ENCODE measurements at places on chromosomes 4 and X.

DNA sequence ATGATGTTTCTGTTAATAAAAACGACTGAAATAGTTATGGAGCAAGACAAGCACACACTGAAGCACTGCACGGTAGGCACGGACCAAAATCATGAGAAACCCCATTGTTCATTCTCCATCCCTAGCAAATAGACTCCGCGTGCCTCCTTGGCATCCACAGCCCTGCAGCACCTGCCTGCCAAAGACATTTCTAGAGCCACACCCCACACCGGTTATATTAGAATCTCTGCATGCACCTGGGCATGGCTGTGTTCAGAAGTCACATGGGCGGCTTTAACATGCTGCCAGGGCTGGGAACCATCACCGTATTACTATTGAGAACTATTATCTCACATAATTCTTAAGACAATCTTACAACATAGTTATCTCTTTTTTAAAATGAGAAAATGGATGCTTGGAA lies 5.9 kb downstream of the PDLIM3 start:
- DNase-seq, result no peak

- no peak for DNase-seq
Measured at GRCh38 chr4:20645236-20645635, 55.0 kb upstream of the PACRGL start.

DNA sequence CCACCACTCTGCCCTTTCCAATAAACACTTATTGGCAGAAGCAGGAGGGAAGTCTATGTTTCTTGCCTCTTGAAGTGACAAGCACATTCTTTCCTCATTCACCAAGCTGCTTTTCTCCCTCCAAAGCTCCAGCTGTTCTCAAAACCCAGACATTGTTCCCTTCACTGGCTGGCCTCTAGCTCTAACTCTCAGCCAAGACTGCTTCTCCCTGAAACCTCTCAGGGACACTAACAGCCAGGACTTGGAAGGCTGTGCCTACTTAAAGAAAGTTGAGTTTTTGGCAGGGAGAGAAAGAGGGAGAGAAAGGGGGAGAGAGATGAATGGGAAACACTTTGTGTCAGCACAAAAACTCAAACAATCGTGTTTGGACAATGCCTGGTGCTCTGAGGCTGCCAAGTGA lies 99.5 kb downstream of the COX18 start:
- DNase-seq, result no peak

GRCh38 chr4:17941731-17942130 lies 79.8 kb downstream of the LCORL start:
- DNase-seq, result no peak

- no peak for DNase-seq
Measured at GRCh38 chr4:25113915-25114904, 46.0 kb downstream of the SEPSECS start.

GRCh38 chrX:65596270-65597034 lies 61.9 kb upstream of the LAS1L start:
- peak; percentile 33 for DNase-seq

DNA sequence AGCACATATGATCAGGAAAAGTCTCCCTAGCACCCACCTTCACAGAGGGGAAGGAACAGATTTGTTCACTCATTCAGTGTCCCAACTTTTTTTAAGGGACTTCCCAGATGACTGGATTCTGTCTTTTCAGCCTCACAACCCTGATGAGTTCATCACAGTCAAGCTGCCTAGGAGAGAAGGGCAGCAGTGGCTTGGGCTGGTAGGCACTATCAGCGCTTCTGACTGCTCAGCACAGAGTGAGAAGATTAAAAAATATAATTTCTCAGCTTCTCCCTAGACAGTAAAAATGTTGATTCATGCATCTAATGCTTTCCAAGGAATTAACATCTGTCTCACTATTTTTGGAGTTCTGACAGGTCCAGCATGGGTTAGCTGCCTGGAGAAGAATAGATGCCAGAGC lies 328.2 kb downstream of the DTHD1 start:
- DNase-seq, result no peak

DNA sequence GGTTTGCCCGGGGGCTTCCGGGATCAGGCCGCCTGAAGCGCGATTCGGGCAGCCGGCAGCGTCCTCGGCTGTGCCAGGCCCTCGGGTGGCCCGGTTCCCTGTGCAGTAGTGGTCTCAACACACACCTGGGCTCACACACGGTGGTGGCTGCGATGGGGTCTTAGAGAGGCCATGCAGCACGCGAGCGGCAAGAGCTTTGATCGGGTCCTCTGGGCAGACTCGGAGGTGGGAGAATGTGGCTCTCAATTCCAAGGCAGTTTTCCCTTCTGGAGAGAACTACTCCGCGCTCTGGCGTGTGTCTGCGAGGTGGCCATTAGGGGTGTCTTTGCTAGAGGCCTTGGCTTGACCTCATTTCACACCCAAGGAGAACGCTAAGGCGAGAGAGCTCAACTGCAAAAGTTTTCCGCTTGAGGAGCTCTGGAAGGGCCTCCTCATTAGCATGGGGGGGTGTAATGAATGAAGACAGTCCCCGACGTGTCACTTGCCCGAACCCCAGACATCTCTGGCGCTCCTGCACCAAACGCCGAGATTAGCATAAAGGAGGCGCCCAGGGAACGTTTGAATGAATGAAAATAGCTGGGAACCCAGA lies 771 bp upstream of the RBPJ start:
- no peak for DNase-seq

DNA sequence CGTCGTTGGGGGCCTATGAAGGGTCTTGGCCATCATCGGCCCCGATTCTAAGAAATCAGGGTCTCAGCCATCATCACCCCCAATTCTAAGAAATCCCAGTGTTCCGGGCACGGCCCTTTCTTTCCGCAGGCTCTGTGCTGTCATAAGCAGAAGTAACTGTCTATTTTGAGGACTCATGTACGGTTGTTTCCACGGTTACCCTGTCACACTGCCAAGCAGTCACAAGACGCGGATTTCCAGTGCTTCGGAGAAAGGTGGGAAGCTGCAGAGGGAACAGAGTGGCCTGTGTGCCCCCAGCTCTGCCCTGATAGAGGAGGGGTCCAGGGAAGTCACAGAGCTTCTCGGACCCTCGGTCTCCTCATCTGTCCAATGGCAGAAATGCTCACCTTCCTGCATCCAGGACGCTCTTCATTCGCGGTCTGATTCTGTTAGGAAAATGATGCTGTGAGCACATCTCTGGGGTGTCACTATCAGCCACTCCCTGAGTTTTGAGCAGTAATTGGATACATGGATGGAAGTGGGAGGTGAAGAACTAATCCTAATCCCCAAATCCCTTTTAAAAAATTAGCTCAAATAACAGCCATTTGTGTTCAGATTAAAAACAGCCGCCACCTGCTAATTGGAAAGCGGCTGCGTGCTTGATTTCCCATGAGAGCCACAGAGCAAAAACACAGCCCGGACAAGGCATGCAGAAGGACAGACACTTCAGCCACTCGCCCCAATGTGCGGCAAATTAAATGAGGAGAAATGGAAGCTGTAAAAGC lies 73.1 kb downstream of the WFS1 start:
- no peak for DNase-seq

- no peak for DNase-seq
Measured at GRCh38 chr4:7571701-7572100, 137.0 kb upstream of the PSAPL1 start.

- no peak for DNase-seq
Measured at GRCh38 chr4:34176609-34177008, 2067.7 kb downstream of the ARAP2 start.

GRCh38 chr4:151310124-151310728 lies 15.2 kb downstream of the SH3D19 start:
- no peak for DNase-seq

- no peak for DNase-seq
Measured at GRCh38 chrX:10360116-10360515, 203.3 kb downstream of the CLCN4 start.

DNA sequence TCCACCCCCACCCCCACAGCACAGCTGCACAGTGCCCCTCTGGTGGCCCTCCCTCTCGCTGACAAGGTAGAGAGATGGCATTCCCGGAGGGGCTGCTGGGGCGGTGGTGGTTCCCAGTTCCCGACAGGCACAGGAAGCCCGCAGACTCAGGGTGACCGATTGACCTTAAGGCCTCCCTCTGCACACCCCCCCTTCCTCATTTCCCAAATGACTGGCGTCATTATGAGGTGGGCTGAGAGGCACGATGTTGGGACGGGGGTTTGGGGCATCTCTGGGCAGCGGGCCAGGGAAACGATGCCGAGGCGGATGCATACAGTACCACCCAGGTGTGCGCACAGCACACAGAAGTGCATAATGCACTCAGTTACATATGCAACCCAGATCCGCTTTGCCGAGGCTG lies 3.5 kb upstream of the TIMP1 start:
- no peak for DNase-seq

DNA sequence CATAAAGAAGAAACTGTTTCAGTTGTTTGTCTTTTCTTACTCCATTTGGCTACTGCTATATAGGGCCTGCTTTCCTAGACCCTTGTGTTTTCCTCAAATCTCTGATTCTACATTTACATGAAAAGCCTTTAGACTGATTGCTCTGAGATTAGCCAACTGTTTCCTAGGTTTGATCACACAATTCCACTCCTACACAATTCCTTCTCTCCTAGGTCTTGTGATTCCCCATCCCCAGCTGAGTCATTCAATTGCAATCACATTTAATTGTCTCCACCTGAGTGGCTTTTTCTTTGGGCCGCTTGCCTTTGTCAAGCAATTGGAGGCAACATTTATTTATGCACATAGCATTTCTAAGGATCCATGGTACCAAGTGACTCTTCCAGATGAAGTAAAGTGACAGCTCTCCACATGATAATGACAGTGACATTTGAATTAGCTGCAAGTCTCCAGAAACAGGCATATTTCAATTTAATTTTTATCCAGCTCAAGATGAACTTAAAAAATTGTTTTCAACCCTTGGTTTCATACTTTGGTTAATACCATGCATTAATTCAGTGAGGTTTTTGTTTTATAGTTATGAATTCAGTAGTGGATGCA lies 35.8 kb downstream of the ATXN3L start:
- no peak for DNase-seq

- no peak for DNase-seq
Measured at GRCh38 chr4:147963839-147964238, 232.0 kb downstream of the ARHGAP10 start.

DNA sequence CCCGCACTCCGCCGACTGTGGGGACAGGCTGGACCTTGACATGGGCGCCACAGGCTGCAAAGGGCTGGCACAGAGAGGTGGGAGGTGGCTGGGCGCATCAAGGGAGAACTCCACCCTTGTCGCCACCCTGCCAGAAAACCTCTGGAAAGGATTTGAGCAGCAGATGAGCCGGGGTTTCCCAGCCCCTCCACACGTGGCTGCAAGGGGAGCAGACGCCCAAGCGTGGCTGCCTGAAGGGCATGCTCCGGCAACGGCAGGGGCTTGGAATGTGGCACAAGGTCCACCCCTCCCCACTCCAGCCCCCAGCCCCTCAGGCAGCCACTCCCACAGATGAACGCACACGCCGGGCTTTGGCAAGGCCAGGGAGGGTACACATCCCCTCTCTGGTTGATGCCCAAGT lies 4.6 kb downstream of the BGN start:
- no peak for DNase-seq

GRCh38 chr4:67658302-67658701 lies 42.7 kb downstream of the UBA6 start:
- DNase-seq, result no peak

GRCh38 chr4:74904509-74905065 lies 28.3 kb upstream of the PARM1 start:
- no peak for DNase-seq

GRCh38 chrX:130347321-130347720 lies 7.6 kb downstream of the SLC25A14 start:
- DNase-seq, result no peak

- DNase-seq, result no peak
Measured at GRCh38 chr4:53704329-53704728, 113.0 kb upstream of the LNX1 start.

DNA sequence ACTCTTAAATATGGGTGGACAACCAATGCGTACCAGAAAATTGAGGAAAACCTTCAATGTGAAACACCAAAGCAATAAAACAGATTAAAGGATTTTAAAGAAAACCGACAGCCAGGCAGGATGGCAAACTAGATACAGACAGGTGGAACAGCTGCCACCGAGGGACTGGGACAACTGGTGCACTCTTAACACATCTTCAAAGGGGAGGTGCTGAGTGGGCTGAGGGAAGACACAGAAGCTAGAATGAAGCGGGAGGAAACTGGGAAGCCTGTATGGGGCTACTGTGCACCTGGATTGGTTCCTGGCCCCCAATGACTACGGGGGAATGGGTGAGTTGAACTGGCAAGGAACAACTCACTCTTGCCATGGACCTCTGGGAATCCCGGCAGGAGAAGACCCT lies 20.7 kb downstream of the ZNF280C start:
- DNase-seq, result no peak

DNA sequence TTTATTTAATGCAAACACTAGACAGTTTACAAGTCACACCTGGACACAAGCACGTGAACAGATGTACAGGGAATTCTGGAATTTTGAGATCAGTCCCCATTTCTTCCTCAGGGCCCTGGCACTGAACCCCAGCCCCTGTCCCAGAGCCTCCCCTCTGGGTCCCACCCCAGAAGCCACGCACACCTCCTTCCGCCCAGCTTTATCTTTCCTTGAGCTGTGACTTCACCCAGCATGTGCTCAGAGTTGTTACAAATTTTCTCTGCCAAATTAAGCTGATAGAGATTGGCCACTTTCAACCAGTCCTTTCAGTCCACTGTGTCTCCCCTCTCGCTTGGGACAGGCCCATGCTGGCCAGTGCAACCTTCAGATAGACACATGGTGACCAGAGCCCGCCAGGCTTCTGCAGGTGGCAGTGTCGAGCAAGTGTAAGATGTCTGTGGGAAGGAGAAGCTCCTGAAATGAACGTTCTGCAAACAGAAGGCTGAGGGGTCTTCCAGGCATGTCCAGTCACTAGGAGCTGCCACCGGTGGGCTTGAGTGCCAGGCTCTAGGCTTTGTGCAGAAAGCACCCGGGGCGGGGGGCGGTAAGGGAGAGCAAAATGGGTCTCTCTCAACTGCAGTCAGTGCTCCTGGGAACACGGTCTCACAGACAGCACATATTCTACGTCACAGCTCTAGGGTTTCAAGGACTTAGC lies 73.3 kb downstream of the MTMR1 start:
- DNase-seq, result no peak

- no peak for DNase-seq
Measured at GRCh38 chrX:18674417-18674787, 2.5 kb upstream of the RS1 start.

- no peak for DNase-seq
Measured at GRCh38 chrX:53000447-53001135, 42.3 kb upstream of the FAM156A start.

DNA sequence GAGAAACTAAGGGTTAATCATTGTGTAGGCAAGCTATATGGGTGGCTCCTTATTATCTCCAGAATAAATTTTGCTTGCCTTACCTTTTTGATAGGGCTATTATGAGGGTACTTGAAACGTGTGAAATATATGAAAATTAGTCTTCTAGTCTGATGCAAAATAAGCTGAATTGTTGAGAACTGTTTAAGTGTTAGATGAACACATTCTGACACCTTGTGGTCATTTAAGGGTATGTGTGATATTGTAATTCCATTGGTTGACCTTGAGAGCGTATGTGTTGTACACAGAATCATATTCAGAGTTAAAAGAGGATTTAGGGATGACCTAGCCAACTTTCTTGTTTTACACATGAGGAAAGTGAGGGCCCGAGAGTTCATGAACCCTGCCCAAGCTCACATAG lies 44.6 kb upstream of the LINC00632 start:
- no peak for DNase-seq

All from stimulated activated CD4-positive, alpha-beta T cell treated with anti-CD3 and anti-CD28 coated beads, TNF-alpha, amount 100 ng/mL, for 24 hours (primary cell).